ENCODE measurements at places on chromosomes 5 and 9. TPM values are rescaled to one million over a fixed set of nuclear protein-coding genes. Genes with fewer than 3 reads are reported as not detected.

SLC25A48 gene
- 0.52 TPM for total RNA-seq

DNAH5 gene
- 1.0 TPM for total RNA-seq

TAF11L8 gene
- not detected for total RNA-seq

MAP1B gene
- 22.4 TPM for total RNA-seq

SLC36A3 gene
- total RNA-seq: not detected

PLPP7 gene
- total RNA-seq: 34.4 TPM

PCDHGB7 gene
- 7.3 TPM for total RNA-seq

DOCK8 gene
- 13.0 TPM for total RNA-seq

GPX8 gene
- 23.5 TPM for total RNA-seq

GLDC gene
- under 0.01 TPM for total RNA-seq

PIP5KL1 gene
- total RNA-seq: not detected

CARTPT gene
- total RNA-seq: not detected

SLC6A18 gene
- total RNA-seq: not detected

PCDHGA6 gene
- 4.2 TPM for total RNA-seq

GDNF gene
- 0.52 TPM for total RNA-seq

ZNF354C gene
- 11.0 TPM for total RNA-seq

ANKRD20A1 gene
- total RNA-seq: not detected

FKTN gene
- 13.0 TPM for total RNA-seq

SMIM33 gene
- not detected for total RNA-seq

JAK2 gene
- 14.6 TPM for total RNA-seq

OR1J2 gene
- total RNA-seq: not detected

TXNDC8 gene
- not detected for total RNA-seq

TRIP13 gene
- total RNA-seq: 5.7 TPM

SLU7 gene
- total RNA-seq: 16.2 TPM

IL9 gene
- total RNA-seq: not detected

ZER1 gene
- total RNA-seq: 14.6 TPM

CCDC180 gene
- 7.3 TPM for total RNA-seq

SHOC1 gene
- not detected for total RNA-seq

GFRA3 gene
- total RNA-seq: 1.0 TPM

COL5A1 gene
- total RNA-seq: 258 TPM

SHLD3 gene
- total RNA-seq: 3.1 TPM

CARD9 gene
- 1.0 TPM for total RNA-seq

IFNA2 gene
- not detected for total RNA-seq

IFNA14 gene
- total RNA-seq: not detected

CLIC3 gene
- total RNA-seq: not detected

DCAF12 gene
- 36.5 TPM for total RNA-seq

SURF6 gene
- 7.8 TPM for total RNA-seq

CDKN2A gene
- total RNA-seq: not detected

NTNG2 gene
- total RNA-seq: under 0.01 TPM

EQTN gene
- not detected for total RNA-seq

SLC34A3 gene
- total RNA-seq: not detected

GABRA1 gene
- not detected for total RNA-seq

ZNF346 gene
- total RNA-seq: 12.0 TPM

ZCCHC7 gene
- 30.8 TPM for total RNA-seq

ARL14EPL gene
- not detected for total RNA-seq

KIF4B gene
- under 0.01 TPM for total RNA-seq

TLX3 gene
- total RNA-seq: not detected

PAEP gene
- not detected for total RNA-seq

BNC2 gene
- total RNA-seq: 10.4 TPM

PDZD2 gene
- total RNA-seq: 2.6 TPM

SH3TC2 gene
- 5.7 TPM for total RNA-seq

FABP6 gene
- total RNA-seq: not detected

ARSI gene
- total RNA-seq: 9.9 TPM

PRSS3 gene
- 0.52 TPM for total RNA-seq

WDR31 gene
- 2.1 TPM for total RNA-seq

IFNB1 gene
- not detected for total RNA-seq

CDX1 gene
- total RNA-seq: not detected
